ENCODE measurements at places on chromosomes 11 and 22. TPM values are rescaled to one million over a fixed set of nuclear protein-coding genes. Genes with fewer than 3 reads are reported as not detected.

- no peak for DNase-seq
- no peaks in the 10 kb centered on the region for H3K27me3 ChIP-seq
- no peaks in the 10 kb centered on the region for H3K36me3 ChIP-seq
- no peak overlapping the region for H3K4me3 ChIP-seq
Observed at GRCh38 chr11:37999171-37999570, 1401.1 kb upstream of the RAG2 start.

DNA sequence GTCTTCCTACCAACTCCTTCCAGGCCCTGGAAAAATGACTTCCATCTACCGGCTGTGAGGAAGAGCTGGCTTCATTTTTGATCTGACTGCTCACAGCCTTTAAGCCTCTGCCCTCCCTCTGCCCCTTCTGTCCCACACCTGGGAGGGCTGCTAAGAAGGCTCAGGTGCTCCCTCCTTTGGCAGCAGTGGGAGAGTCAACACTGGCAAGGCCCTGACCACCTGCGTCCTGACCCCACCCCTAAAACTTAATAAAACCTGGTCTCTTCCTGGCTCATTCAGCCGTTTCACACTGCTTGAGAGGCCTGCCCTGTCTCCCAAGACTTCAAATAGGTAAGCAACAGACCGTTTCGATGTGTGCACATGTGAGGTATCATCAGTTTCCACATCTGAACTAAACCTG lies 52.1 kb upstream of the NFRKB start:
- peaks cover 14% of the 10 kb centered on the region for H3K36me3 ChIP-seq
- no peaks in the 10 kb centered on the region for H3K27me3 ChIP-seq
- H3K4me3 ChIP-seq = no peak overlapping the region
- H3K4me1 ChIP-seq = no peaks in the 10 kb centered on the region
- H3K27ac ChIP-seq = no peak overlapping the region

- no peak for DNase-seq
- H3K4me3 ChIP-seq = no peak overlapping the region
- no peaks in the 10 kb centered on the region for H3K27me3 ChIP-seq
- no peaks in the 10 kb centered on the region for H3K36me3 ChIP-seq
- H3K27ac ChIP-seq = no peak overlapping the region
- no peaks in the 10 kb centered on the region for H3K4me1 ChIP-seq
Observed at GRCh38 chr11:126162306-126163030, 49.0 kb downstream of the RPUSD4 start.

DNA sequence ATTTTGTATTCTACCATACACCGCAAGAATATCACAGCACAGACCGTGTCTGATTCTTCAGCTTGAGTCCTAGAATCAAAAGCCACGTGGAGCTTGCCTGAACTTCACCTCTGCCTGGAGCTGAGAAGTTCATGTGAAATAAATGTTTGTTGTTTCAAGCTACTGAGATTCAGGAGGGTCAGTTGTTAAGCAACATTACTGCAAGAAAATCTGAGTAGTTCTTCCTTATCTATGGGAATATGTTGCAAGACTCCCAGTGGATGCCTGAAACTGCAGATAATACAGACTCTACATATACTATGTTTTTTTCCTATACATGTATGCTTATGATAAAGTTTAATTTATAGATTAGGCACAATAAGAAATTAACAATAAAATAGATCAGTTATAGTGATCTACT lies 995.3 kb downstream of the TBC1D22A start:
- H3K27ac ChIP-seq = no peak overlapping the region
- H3K36me3 ChIP-seq = no peaks in the 10 kb centered on the region
- no peaks in the 10 kb centered on the region for H3K4me1 ChIP-seq
- H3K4me3 ChIP-seq = no peak overlapping the region
- DNase-seq = no peak

GRCh38 chr11:41861838-41862237 lies 402.4 kb upstream of the LRRC4C start:
- H3K4me3 ChIP-seq = no peak overlapping the region
- no peaks in the 10 kb centered on the region for H3K36me3 ChIP-seq
- no peak for DNase-seq
- no peaks in the 10 kb centered on the region for H3K27me3 ChIP-seq

GRCh38 chr22:48099251-48099650 lies 1336.8 kb downstream of the TBC1D22A start:
- H3K27me3 ChIP-seq = no peaks in the 10 kb centered on the region
- no peaks in the 10 kb centered on the region for H3K36me3 ChIP-seq
- no peak for DNase-seq
- no peak overlapping the region for H3K27ac ChIP-seq
- H3K4me1 ChIP-seq = no peaks in the 10 kb centered on the region

DNA sequence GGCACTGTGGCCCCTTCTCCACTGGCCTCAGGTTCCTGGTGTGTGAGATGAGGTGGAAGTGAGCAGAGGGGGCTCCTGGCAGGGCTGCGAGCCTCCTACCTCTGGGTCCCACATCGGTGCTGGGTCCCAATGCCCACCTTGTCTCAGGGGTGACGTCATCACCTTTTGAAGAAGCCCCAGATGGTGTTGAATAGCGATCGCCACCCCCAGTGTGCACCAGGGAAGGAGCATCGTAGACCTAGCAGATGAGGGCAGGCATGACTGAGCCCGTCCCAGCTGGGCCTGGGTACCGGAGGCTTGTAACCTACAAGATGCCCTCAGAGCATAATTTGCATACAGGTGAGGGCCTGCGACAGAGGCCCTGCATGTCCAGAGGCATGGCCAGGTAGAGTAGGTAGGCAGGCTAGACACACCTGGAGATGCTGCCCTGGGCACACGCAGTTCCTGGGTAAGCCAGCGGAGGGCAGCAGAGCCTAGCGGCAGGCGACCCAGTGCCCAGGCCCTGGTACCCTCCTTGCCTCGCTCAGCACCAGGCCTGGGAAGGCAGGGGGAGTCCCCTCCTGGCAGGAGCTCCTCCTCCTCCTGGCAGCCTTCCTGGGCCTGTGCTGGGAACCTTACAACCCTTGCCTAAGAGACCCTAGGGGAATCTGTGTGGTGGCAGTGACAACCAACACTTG lies 52.5 kb downstream of the TPCN2 start:
- peak; percentile 69 for DNase-seq
- no peaks in the 10 kb centered on the region for H3K36me3 ChIP-seq
- no peak overlapping the region for H3K27ac ChIP-seq
- H3K4me3 ChIP-seq = no peak overlapping the region

GRCh38 chr11:134835561-134835960 lies 423.5 kb upstream of the B3GAT1 start:
- no peak overlapping the region for H3K27ac ChIP-seq
- H3K36me3 ChIP-seq = no peaks in the 10 kb centered on the region
- H3K4me1 ChIP-seq = no peaks in the 10 kb centered on the region
- peak; percentile 36 for DNase-seq
- H3K4me3 ChIP-seq = no peak overlapping the region

GRCh38 chr11:121670266-121670665 lies 217.5 kb upstream of the SORL1-AS1 start:
- no peaks in the 10 kb centered on the region for H3K27me3 ChIP-seq
- DNase-seq = no peak
- peak overlapping the region; percentile 1 for H3K27ac ChIP-seq
- no peaks in the 10 kb centered on the region for H3K4me1 ChIP-seq

- DNase-seq = no peak
- H3K4me1 ChIP-seq = peaks cover 49% of the 10 kb centered on the region
- H3K36me3 ChIP-seq = no peaks in the 10 kb centered on the region
- no peaks in the 10 kb centered on the region for H3K27me3 ChIP-seq
Observed at GRCh38 chr11:86476109-86476861, 101.6 kb downstream of the CCDC81 start.

- H3K4me3 ChIP-seq = peak overlapping the region; percentile 98
- H3K27me3 ChIP-seq = no peaks in the 10 kb centered on the region
- no peak for DNase-seq
- H3K36me3 ChIP-seq = peaks cover 23% of the 10 kb centered on the region
- no peaks in the 10 kb centered on the region for H3K4me1 ChIP-seq
Observed at GRCh38 chr22:32800158-32800882, 1.2 kb upstream of the TIMP3 start.

DNA sequence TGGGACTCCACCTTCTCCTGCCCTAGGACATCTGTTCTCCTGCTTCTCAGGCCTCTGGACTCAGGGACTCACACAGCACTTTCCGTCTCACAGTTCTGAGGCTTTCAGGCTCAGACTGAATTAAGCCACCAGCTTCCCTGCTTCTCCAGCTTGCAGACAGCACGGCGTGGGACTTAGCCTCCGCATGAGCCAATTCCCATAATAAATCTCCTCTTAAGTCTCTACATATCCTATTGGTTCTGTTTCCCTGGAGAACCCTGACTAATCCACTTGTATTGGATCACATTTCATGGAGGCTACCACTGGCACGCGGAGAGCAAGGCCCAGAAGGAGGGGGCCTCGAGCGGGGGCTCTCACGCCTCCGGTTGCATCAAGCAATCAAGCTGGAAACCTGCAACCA lies 1313.6 kb downstream of the TBC1D22A start:
- no peak for DNase-seq
- H3K36me3 ChIP-seq = no peaks in the 10 kb centered on the region
- no peaks in the 10 kb centered on the region for H3K27me3 ChIP-seq
- H3K4me1 ChIP-seq = no peaks in the 10 kb centered on the region
- H3K27ac ChIP-seq = no peak overlapping the region

DNA sequence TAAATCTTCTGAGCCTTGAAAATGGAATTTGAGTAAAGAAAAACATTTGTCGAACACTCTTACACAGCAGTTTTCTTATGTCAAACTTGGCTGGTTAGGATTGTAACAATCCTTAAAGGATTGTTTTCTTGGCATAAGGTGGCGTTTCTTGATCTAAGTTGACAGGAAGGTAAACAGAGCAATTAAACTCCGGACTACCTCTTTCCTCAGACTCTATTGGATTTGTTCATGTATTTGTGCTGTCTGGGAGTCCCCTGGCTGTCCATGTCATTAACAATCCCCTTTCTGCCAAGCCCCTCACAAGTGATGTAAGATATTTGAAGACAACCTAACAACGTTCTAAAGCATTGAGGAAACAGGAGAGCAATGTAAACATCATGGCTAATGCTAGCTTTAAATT lies 222.5 kb upstream of the SNX19 start:
- H3K36me3 ChIP-seq = no peaks in the 10 kb centered on the region
- no peak for DNase-seq
- H3K4me3 ChIP-seq = no peak overlapping the region
- no peaks in the 10 kb centered on the region for H3K27me3 ChIP-seq
- no peak overlapping the region for H3K27ac ChIP-seq

DNA sequence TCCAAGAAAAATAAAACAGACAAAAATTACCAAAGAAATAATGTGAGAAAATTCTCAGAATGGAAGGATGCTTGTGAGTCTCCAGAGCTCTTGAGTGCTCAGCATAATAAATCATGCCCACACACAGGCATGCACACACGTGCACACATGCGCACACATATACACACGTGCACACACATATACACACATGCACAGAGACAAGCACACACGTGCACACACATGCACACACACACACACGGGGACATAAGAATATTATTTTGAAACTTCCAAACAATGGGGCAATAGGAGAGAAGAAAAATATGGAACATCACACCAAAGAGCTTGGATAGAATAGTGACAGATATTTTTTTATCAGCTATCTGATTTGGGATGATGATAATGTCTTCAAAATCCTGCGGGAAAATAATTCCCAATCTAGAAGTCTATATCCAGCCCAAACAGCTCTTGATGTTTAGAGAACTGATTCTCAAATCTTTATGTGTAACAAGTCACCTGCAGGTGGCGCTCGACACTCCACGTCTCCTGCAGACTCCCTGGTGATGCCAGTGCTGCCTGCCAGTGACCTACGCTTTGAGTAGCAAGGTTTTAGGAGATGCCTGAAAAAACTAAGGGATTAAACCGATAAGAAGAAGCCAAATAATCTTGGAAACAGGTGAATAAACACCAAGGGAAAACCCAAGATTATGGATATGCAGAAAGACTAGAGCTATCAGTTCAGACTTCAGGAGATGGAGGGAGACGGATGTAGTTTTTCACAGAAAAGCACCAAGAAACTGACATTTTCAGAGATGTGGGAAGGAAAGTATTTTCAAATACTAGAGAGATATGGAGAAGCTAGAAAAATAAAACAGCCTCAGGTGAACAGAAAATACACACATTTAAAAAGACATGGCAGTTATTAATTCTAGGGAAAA lies 743.6 kb downstream of the ETS1 start:
- no peak overlapping the region for H3K27ac ChIP-seq
- H3K36me3 ChIP-seq = no peaks in the 10 kb centered on the region
- H3K4me3 ChIP-seq = no peak overlapping the region
- peak; percentile 64 for DNase-seq
- H3K4me1 ChIP-seq = no peaks in the 10 kb centered on the region

DNA sequence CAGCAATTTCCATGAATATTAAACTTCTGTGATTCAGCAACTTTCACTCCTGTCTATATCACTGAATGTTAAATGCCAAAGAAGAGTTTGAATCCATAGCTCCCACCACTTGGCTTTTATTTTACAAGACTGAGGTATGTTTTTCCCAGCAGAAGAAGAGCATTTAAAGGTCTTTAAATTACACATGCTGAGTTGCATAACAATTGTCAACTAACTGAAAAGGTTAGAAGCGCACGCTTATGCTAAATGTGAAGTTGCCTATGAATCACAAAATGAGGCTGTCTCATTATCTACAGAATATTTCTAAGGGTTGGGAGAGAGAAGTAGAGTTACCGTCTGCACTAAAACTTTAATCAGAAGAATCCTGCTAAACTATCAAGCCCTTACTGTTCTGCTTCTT lies 1086.3 kb downstream of the FAM181B start:
- no peaks in the 10 kb centered on the region for H3K36me3 ChIP-seq
- no peak overlapping the region for H3K4me3 ChIP-seq
- H3K27ac ChIP-seq = no peak overlapping the region
- no peaks in the 10 kb centered on the region for H3K27me3 ChIP-seq

DNA sequence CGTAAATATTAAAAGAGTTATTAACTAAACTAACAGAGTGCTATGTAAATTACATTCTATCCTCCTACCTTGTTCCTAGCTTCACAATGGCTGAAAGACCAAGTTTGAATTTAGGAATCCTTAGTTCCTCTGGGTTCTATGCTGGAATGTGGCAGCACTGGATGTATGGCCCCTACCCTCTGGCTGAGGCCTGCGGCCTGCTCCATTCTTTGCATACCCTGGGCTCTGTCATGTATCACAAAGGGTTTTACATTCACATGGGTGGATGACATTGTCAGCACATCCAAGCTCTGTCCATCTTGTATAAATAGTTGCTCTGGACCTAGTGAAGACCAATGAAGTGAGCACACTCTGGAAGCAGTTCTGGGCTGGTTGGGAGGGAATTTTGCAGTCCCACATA lies 54.5 kb downstream of the AASDHPPT start:
- no peak for DNase-seq
- no peaks in the 10 kb centered on the region for H3K27me3 ChIP-seq
- H3K36me3 ChIP-seq = no peaks in the 10 kb centered on the region
- H3K4me1 ChIP-seq = no peaks in the 10 kb centered on the region
- H3K27ac ChIP-seq = no peak overlapping the region

GRCh38 chr11:62843466-62843865 lies 4.1 kb upstream of the WDR74 start:
- no peaks in the 10 kb centered on the region for H3K4me1 ChIP-seq
- no peak for DNase-seq
- no peak overlapping the region for H3K4me3 ChIP-seq
- H3K36me3 ChIP-seq = no peaks in the 10 kb centered on the region
- H3K27me3 ChIP-seq = no peaks in the 10 kb centered on the region

GRCh38 chr11:32438346-32438865 lies 3.1 kb upstream of the WT1 start:
- no peak overlapping the region for H3K27ac ChIP-seq
- no peaks in the 10 kb centered on the region for H3K36me3 ChIP-seq
- H3K4me3 ChIP-seq = peak overlapping the region; percentile 61
- H3K27me3 ChIP-seq = peaks cover 31% of the 10 kb centered on the region
- peaks cover 37% of the 10 kb centered on the region for H3K4me1 ChIP-seq
- DNase-seq = no peak

Gene SERGEF
- 18.1 TPM for total RNA-seq

Gene CCDC86
- 10.2 TPM for total RNA-seq

Gene MMP7
- not detected for total RNA-seq

Gene CARNS1
- 9.9 TPM for total RNA-seq

Gene OR52N4
- total RNA-seq = not detected

Gene UBE4A
- 53.4 TPM for total RNA-seq

Gene GGTLC2
- not detected for total RNA-seq

Measured in right atrium auricular region (tissue), 2 donors.